CD4-positive, alpha-beta T cell treated with Interleukin-6 for 4 hours (primary cell): ENCODE measurements at places on chromosomes 1 and 21.

DNA sequence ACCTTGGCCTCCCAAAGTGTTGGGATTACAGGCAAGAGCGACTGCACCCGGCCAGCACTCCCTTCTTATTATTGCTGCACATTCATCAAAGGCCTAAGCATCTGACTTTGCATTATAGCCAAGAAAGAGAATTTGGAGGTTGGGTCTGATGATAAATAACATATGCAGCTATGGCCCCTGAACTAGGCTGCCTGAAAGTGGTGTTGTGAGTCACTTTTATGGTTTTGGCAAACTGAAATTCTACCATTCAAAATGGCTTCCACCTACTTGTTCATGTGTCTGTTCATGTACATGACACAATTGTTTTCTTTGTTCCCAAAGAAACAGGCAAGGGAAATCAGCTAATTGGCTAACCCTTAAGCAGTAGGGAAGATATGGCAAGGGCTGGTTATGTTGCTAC, 25.0 kb upstream of the UAP1 start:
- DNase-seq = no peak

DNA sequence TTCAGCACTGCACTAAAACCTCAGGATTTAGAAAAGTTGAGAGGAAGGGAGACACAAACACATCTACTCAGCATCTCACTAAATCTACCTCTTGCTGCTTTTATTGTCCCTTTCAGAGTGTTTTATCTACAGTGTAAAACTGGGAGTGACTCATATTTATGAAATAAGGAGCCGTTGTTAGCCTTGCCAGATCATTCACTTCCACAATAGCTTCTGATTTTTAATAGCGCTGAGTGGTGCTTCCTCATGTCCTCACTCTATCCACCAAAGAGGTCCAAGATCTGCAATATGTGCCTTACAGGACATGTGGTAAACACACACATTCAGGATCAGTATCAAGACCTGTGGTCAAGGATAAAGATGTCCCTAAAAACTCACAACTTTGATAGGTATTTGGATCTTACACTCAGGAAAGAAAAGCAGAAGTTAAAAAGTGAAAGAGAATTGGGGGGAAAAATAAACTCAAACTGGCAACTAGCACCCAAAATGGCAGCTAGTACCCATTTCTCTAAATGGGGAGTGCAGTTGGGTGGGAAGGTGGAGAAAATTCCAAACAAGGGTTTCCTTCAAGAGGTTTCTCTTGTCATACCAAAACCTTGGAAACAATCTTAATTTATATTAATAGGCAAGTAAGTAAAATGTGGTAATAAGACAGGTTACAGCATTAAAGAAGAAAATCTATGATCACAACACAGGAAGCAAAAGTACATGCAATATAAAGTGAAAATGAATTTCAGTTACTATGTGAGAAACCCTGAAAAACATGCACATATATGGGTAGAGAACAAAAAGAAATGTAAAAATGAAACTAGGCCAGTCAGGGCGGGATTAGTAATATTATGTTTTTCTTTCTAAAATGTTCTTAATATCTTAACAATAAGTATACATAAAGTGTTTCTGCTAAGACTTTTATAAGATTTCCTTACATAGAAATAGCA, 15.9 kb downstream of the DUSP10 start:
- DNase-seq = no peak

DNA sequence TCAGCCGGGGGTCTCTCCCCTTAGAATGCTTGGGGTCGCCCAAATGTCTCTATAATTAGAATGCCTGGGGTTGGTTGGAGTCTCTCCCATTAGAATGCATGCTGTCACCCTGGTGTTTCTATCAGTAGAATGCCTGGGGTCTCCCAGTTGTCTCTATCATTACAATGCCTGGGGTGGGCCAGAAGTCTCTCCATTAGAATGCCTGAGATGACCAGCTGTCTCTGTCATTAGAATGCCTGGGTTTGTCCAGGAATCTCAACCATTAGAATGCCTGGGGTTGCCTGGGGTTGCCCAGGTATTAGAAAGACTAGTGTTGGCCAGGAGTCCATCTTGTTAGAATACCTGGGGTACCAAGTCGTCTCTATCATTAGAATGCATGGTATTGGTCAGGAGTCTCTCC, 51.6 kb downstream of the RNF187 start:
- DNase-seq = no peak

GRCh38 chr21:29719521-29719920, 220.3 kb downstream of the GRIK1 start:
- no peak for DNase-seq

DNA sequence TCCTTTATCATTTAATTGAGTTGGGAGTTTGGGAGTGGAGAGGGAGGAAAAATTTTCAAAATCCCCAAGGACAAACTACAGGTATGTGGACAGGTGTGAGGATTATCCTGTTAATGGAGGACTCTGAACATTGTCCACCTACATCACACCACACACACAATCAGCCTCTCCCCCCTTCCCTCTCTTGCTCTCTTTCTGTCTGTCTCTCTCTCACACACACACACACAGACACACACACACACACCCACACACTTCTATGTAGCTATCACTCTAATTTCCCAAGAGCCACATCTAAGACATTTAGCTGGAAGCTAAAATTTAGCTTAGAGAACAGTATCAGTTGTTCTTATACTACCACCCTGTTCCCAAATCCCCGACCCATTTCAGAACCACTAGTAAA, 1.5 kb downstream of the S100A8 start:
- no peak for DNase-seq

DNA sequence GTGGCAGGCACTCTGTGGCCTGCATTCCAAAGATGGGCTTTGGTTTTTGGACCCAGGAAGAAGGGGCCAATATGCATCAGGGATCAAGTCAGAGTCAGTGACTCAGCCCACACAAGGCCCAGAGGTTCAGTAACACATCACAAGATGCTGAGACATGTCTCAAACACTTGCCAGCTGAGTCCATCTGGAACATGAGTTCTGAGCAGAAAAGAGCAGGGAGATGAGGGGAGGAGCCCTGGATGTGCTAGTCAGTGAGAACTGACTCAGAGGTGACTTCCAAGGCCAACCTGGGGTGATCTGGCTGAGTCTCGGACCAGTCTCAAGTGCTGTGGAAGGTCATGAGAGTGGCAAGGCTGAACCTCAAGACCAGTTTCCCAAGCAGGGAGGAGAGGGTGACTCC, 150.1 kb downstream of the CDC7 start:
- DNase-seq = no peak

DNA sequence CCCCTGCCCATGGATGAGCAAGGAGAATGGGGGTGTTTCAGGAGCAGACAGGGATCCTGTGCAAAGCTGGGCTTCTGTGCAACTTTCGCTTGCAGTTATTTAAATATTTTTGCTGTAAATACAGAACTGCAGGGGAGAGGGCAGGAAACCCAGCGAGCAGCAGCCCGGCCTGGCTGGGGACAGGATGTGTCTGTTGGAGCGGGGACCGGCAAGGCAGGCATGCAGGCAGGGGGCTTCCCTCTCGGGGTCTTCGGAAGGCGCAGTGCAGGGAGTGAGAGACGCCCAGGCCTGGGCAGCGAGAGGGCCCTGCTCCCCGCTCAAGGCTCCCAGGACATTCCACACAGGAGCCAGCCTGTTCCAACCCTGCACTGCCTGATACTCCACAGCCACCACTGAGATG, 1.7 kb upstream of the AIRE start:
- DNase-seq = no peak

- DNase-seq = no peak
Measured at GRCh38 chr1:159980076-159980475, 26.0 kb upstream of the SLAMF9 start.

GRCh38 chr1:218459878-218460711, 115.0 kb downstream of the TGFB2 start:
- no peak for DNase-seq

DNA sequence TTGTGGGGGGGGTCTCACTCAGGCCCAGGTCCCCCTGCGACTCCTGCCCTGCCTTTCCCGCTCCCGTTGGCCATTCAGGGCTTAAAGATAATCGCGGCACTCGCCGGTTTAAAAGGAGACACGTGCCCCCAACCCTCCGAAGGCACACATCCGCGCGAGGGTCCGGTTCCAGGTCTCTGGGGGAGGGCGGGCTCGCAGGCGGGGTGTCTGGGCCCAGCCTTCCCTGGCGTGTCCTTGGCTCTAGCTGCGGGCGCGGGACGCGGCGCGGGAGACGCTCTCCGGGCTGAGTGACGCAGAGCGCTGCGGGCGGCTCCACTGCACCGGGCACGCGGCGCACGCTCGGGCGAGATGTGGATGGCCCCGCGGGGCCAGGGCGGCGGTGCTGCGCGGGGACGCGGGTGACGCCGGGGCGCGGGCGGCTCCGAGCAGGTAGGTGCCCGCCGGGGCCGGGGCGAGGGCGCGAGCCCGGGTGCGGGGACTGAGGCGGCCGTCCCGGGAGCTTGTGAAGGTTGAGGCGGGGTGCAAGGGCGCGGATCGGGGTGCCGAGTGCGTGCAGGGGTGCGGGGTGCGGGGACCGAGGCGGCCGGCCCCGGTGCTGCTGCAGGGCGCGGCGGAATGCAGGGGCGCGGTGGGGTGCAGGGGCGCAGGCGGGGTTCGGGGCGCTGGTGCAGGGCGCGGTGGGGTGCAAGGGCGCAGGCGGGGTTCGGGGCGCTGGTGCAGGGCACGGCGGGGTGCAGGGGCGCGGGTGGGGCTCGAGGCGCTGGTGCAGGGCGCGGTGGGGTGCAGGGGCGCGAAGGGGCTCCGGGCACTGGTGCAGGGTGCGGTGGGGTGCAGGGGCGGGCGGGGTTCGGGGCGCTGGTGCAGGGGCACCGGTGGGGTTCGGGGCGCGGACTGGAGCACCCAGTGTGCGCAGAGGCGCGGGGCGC, 3.3 kb upstream of the TRPM2 start:
- DNase-seq = no peak

GRCh38 chr1:226095286-226095685, 32.8 kb downstream of the H3-3A start:
- DNase-seq = no peak

DNA sequence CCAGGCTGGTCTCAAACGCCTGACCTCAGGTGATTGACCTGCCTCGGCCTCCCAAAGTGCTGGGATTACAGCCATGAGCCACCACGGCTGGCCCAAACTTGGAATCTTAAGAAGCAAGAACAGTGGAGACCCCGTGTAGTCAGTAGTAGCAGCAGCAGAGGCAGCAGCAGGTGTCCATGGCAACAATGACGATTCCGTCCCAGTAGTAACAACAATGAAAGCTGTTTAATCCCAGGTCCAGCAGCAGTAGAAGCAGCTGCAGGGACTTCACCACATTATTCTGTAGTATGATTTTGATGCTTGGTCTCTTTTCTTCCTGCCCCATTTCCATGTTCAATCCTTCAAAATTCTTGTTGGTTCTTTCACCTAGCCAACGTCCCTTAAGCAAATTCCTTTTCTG, 69.6 kb upstream of the KCTD3 start:
- DNase-seq = no peak

GRCh38 chr1:119736649-119737039, 24.9 kb downstream of the PHGDH start:
- DNase-seq = no peak

- DNase-seq = no peak
Measured at GRCh38 chr1:197127246-197127912, 19.1 kb downstream of the ASPM start.

GRCh38 chr1:54652168-54652567, 10.6 kb downstream of the MROH7 start:
- DNase-seq = no peak

DNA sequence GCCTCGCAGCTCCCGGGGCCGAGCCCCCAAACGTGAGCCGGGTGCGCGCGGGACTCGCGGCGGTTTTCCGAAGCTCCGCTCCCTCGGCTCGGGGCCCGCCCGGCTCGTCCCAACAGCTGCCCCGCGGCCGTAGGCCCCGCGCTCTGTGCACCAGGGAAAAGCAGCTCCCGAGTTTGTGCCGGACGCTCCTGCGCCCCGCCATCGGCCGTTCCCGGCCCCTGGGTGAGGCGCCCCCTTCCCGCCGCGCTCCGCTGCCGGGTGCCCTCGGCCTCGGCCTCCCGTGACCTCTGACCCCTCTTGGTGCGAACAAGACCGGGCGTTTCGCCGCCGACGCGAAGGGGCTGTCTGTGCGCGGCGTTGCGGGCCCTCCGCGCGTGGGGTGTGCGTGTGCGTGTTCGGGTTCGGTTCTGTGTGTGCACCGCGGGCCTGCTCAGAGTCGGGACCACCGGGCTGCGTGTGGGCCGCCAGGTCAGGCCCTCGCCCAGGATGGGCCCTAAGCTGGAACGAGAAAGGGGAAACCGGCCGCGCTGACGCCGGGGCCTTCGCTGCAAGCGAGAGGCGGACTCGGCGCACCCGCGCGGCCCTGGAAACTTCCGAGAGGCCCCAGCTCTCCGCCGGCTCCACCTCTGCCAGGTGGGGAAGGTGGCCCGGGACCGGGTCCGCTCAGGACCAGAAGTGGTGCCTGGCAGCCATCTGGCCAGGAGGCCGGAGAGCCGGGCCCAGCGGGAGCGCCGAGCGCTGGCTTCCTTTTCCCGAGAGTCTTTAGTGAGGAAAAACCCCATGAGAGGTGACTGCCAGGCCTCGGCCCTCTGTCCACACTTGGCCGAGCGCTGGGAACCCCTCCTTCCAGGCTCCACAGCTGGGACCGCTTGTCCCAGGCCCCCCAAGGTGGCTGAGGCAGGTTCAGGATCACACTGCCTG, 1.9 kb downstream of the PRDM16 start:
- no peak for DNase-seq
